ENCODE measurements at places on chromosomes 7 and 10. TPM values are rescaled to one million over a fixed set of nuclear protein-coding genes. Genes with fewer than 3 reads are reported as not detected.
A peak's percentile ranks its signal among the peaks of the same experiment; 100 is the strongest.

DNA sequence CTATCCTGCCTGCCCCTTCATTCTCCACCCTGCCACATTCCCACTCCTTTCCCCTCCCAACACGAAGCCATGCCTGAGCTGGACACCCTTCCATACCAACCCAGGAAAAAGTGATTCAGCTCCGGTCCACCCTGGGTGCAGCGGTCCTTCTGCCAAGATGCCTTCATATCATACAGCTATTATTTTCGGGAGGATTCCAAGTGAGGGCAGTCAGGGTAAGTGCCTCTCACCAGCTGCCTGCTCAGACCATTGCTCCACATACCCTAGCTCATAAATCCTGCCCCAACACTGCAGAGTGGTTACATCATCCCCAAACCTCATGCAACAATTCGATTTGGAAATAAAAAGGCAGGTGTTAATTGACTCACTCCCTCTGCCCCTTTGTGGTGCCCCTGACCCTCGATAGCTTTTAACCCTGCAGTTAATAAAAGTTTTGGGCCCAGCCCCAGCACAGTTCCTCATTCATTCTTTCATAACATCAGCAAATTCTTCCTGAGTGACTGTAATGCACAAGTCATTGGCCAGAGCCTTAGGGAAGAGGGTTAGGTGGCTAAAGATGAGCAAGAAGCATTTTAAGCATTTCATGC lies 42.6 kb downstream of the ZNF503 start:
- H3K4me3 ChIP-seq, result no peak overlapping the region
- no peak overlapping the region for H3K27ac ChIP-seq
- H3K36me3 ChIP-seq, result no peaks in the 10 kb centered on the region
- no peaks in the 10 kb centered on the region for H3K4me1 ChIP-seq
- DNase-seq, result no peak

DNA sequence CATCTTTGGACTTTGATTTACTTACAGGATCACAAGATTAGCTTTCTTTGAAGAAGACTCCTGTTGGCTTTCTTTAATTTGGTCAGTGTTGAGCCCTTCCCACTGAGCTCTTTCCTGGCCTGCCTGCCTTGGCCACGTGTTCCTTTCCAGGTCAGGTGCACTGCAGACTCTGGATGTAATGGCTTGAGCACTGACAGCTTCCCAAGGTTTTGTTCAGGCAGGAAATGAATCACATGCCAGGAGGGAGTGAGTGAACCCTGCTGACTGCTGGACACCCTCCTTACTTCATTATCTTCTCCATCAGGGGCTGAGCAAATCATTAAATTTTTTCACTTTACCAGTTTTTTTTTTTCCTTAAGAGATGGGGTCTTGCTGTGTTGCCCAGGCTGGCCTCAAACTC lies 29.8 kb downstream of the SNX10 start:
- DNase-seq, result no peak
- no peak overlapping the region for H3K27ac ChIP-seq
- no peaks in the 10 kb centered on the region for H3K4me1 ChIP-seq
- no peaks in the 10 kb centered on the region for H3K27me3 ChIP-seq
- no peak overlapping the region for H3K4me3 ChIP-seq
- H3K36me3 ChIP-seq, result no peaks in the 10 kb centered on the region

DNA sequence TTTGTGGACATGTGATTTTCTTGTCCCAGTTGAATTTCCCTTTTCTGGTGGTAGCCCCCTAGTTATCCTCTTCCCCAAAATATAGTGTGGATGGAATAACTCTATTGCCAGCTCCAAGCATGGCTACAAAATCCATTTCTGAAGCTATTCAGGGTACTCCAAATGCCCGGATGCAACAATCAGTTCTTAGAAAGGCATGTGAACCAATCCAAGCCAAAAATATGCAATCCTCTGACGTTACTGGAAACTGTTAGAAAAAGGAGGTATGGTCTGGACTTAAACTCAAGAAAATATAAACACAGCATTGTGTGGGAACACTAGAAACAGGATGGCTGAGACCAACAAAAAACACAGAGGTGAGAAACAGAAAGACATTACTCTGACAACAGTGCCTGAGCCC lies 347.0 kb downstream of the GPAM start:
- no peak overlapping the region for H3K4me3 ChIP-seq
- no peaks in the 10 kb centered on the region for H3K4me1 ChIP-seq
- no peaks in the 10 kb centered on the region for H3K27me3 ChIP-seq
- H3K36me3 ChIP-seq, result no peaks in the 10 kb centered on the region
- no peak for DNase-seq

DNA sequence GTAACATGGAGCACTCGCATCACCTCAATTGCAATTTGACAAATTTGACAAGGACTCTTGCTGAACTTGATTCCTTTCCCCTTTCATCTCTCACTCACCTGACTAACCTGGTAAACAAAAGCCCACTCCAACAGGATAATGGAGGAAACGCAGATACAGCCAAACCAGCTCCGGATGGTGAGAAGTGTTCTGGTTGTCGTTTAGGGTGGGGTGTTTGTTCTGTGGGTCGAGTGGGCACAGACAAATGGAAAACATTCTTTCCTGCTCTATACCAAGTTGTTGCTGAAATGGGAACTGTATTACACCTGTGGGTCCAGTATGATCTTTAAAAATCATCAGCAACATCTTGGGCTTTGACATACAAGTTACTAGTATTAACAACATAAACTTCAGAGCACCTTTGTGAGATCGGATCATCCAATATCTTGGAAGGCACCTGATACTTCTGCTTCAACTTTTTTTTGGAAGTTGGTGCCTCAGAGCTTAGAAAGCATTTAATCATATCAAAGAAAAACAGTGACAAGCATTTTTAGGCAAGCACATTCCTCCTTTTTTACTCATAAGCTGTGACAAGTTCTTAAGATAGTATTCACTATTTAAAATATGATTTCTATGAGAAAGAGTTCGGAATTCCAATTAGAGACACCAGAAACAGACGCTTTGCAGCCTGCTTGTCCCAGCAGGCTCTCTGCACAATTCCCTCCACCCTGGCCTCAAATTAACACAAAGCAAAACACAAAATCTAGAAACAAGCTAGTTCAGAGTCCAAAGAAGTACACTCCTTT lies 58.1 kb downstream of the CCDC186 start:
- H3K27ac ChIP-seq, result no peak overlapping the region
- no peaks in the 10 kb centered on the region for H3K36me3 ChIP-seq
- no peak overlapping the region for H3K4me3 ChIP-seq
- no peaks in the 10 kb centered on the region for H3K4me1 ChIP-seq
- DNase-seq, result no peak

DNA sequence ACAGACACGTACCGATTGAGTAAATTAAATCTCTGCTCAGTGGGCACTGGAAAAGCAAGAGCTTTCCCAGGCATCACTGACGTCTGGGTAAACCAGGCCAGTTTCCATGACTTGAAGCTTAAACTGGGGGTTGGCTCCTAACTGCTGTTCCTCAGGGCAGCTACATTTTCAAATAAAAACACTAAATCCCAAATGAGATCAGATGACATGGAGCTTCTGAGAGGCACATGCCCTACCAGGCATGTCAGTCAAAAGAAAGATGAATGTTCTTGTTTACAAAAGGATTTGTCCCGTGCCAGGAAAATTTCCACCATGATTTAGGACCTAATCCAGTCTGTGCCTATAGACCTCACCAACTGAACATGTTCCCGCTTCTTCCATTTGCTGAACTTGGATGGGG lies 220.2 kb downstream of the KCNMA1 start:
- no peak for DNase-seq
- H3K27me3 ChIP-seq, result no peaks in the 10 kb centered on the region
- no peak overlapping the region for H3K4me3 ChIP-seq
- H3K4me1 ChIP-seq, result peaks cover 11% of the 10 kb centered on the region

- no peak for DNase-seq
- H3K27me3 ChIP-seq, result no peaks in the 10 kb centered on the region
- peaks cover 17% of the 10 kb centered on the region for H3K4me1 ChIP-seq
- no peak overlapping the region for H3K27ac ChIP-seq
- no peaks in the 10 kb centered on the region for H3K36me3 ChIP-seq
Measured at GRCh38 chr10:121418126-121418777, 180.0 kb downstream of the FGFR2 start.

GRCh38 chr10:61847640-61848039 lies 53.9 kb upstream of the ARID5B start:
- H3K36me3 ChIP-seq, result no peaks in the 10 kb centered on the region
- no peaks in the 10 kb centered on the region for H3K4me1 ChIP-seq
- H3K27ac ChIP-seq, result no peak overlapping the region
- H3K27me3 ChIP-seq, result no peaks in the 10 kb centered on the region

DNA sequence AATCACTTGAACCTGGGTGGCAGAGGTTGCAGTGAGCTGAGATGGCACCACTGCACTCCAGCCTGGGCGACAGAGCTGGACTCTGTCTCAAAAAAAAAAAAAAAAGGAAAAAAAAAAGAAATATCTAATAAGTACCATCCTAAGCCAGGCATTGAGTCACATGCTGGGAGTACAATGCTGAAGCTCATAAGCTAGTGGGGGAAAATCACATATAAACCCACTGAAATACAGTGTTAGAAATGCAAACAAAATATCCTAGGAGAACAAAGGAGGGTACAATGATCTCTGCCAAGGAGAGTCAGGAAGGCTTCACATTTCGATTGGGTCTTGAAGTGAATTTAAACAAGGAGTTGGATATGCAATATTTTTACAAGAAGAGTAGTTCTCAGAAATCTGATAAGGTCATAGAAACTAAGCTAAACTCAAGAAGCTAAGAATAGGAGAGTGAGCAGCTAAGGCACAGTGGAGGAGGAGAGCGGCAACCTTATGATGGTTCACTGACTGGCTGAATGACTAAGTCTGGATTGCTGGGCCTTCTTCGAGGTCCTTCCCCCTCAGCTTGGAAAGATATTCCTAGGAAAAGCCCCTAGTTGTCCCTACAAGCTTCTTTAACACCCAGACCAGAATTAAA lies 115.5 kb downstream of the PHTF2 start:
- peak; percentile 57 for DNase-seq
- H3K36me3 ChIP-seq, result no peaks in the 10 kb centered on the region
- peaks cover 37% of the 10 kb centered on the region for H3K4me1 ChIP-seq
- no peak overlapping the region for H3K4me3 ChIP-seq
- no peaks in the 10 kb centered on the region for H3K27me3 ChIP-seq
- peak overlapping the region; percentile 97 for H3K27ac ChIP-seq

GRCh38 chr10:61990761-61991135 lies 89.2 kb downstream of the ARID5B start:
- no peaks in the 10 kb centered on the region for H3K4me1 ChIP-seq
- no peak overlapping the region for H3K27ac ChIP-seq
- no peak overlapping the region for H3K4me3 ChIP-seq
- no peaks in the 10 kb centered on the region for H3K36me3 ChIP-seq
- DNase-seq, result no peak

DNA sequence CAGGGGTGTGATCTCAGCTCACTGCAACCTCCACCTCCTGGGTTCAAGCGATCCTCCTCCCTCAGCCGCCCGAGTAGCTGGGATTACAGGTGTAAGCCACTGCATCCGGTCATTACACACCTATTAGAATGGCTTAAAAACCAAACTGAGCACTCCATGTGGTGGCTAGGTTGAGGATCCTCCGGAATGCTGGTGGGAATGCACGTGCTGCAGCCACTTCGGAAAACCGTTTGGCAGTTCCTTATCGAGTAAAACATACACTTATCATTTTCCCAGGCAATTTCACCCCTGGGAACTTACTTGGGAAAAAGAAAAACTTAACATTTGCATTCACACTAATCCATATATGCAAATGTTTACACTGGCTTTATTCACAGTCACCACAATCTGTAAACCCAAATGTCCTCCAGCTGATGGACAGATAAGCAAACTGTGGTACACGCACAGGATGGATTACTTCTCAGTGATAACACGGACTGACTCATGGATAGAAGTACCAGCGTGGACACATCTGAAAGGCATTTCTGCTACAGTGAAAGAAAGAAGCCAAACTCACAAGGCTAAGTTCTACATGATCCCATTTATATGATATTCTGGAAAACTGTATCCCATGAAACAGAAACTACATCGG lies 20.4 kb downstream of the RFC2 start:
- H3K4me3 ChIP-seq, result no peak overlapping the region
- H3K27ac ChIP-seq, result no peak overlapping the region
- no peaks in the 10 kb centered on the region for H3K27me3 ChIP-seq
- H3K4me1 ChIP-seq, result no peaks in the 10 kb centered on the region
- H3K36me3 ChIP-seq, result peaks cover 26% of the 10 kb centered on the region

DNA sequence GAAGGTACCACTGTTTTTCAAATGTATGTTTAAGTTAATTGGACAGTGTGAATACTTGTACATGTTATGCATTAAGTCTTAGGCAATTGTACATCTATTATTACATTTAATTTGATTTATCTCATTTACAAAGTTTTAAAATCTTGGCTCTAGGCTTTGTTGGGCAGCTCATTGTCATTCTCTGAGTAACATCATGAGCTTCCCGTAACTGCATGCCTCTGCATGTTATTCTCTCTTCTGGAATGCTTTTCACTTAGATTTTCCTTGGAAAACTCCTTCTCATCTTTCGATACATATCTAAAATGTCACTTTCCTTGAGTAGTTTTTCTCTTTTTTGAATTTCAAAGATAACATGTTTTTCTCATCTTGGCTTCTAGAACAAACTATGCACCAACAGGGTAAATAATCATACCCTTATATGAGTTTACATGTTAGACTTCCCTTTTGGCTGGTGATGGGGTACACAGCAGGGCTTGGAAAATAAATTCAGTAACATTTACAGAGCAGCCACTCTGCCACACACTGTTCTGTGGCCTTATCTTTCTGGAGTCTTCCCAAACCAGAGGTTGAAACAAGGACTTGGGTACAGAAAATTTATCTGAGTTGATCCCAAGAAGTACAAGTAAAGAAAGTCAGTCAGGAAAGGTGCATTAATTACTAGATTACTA lies 42.2 kb upstream of the A1CF start:
- no peaks in the 10 kb centered on the region for H3K27me3 ChIP-seq
- H3K27ac ChIP-seq, result no peak overlapping the region
- no peaks in the 10 kb centered on the region for H3K36me3 ChIP-seq
- no peak overlapping the region for H3K4me3 ChIP-seq
- DNase-seq, result no peak

ABHD11 gene
- total RNA-seq, result 75.8 TPM

AEBP1 gene
- total RNA-seq, result 50.1 TPM

CYREN gene
- total RNA-seq, result 40.3 TPM

TOMM7 gene
- 94.8 TPM for total RNA-seq

WDR86 gene
- total RNA-seq, result 99.5 TPM

MEOX2 gene
- 4.5 TPM for total RNA-seq
